ENCODE measurements at places on chromosomes 6 and 20.
A peak's percentile ranks its signal among the peaks of the same experiment; 100 is the strongest.

GRCh38 chr6:14763139-14763538 is 482.7 kb upstream of the JARID2 start:
- DNase-seq = no peak
- H3K27ac ChIP-seq = peak overlapping the region; percentile 21
- no peak overlapping the region for H3K4me3 ChIP-seq
- peaks cover 22% of the 10 kb centered on the region for H3K4me1 ChIP-seq

DNA sequence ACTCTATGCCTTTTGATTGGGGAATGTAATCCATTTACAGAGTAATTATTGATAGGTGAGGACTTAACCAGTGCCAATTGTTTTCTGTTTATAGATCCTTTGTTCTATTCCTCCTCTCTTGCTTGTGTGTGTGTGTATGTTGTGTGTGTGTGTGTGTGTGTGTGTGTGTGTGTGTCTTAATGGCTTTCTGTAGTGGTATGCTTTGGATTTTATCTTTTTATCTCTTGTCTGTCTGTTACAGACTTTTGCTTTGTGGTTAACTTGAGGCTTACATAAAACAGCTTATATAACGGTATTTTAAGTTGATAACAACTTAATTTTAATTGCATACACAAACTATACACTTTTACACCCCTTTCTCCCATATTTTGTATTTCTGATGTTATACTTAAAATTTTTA is 54.7 kb downstream of the CDC5L start:
- H3K4me1 ChIP-seq = peaks cover 10% of the 10 kb centered on the region
- peaks cover 45% of the 10 kb centered on the region for H3K36me3 ChIP-seq
- no peak overlapping the region for H3K27ac ChIP-seq
- no peaks in the 10 kb centered on the region for H3K27me3 ChIP-seq
- no peak for DNase-seq

GRCh38 chr6:1191141-1191630 is 120.7 kb upstream of the FOXQ1 start:
- no peaks in the 10 kb centered on the region for H3K36me3 ChIP-seq
- peaks cover 10% of the 10 kb centered on the region for H3K4me1 ChIP-seq
- H3K27ac ChIP-seq = peak overlapping the region; percentile 69

GRCh38 chr6:42899871-42900270 is 16.0 kb upstream of the PTCRA start:
- H3K4me3 ChIP-seq = no peak overlapping the region
- no peaks in the 10 kb centered on the region for H3K4me1 ChIP-seq
- no peak overlapping the region for H3K27ac ChIP-seq
- no peaks in the 10 kb centered on the region for H3K36me3 ChIP-seq
- no peak for DNase-seq

GRCh38 chr6:40436685-40437604 is 150.2 kb downstream of the LRFN2 start:
- H3K4me3 ChIP-seq = no peak overlapping the region
- no peak overlapping the region for H3K27ac ChIP-seq
- no peaks in the 10 kb centered on the region for H3K27me3 ChIP-seq
- DNase-seq = no peak

- no peak overlapping the region for H3K27ac ChIP-seq
- no peaks in the 10 kb centered on the region for H3K4me1 ChIP-seq
- no peak overlapping the region for H3K4me3 ChIP-seq
- no peaks in the 10 kb centered on the region for H3K27me3 ChIP-seq
- no peak for DNase-seq
- no peaks in the 10 kb centered on the region for H3K36me3 ChIP-seq
Observed at GRCh38 chr6:167311286-167311685, 13.6 kb upstream of the TTLL2 start.

DNA sequence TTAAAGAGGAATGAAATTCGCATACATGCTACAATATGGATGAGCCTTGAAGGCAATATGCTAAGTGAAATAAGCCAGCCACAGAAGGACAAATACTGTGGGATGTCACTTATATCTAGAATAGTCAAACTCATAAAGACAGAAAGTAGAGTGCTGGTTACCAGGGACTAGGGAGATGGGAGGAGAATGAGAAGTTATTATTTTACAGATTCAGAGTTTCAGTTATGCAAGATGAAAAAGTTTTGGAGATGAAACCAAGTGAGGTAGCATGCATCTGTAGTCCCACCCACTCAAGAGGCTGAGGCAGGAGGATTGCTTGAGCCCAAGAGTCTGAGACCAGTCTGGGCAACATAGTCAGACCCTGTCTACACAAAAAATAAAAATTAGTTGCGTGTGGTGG is 82.5 kb upstream of the ARID1B start:
- no peaks in the 10 kb centered on the region for H3K27me3 ChIP-seq
- DNase-seq = no peak
- no peak overlapping the region for H3K27ac ChIP-seq
- H3K4me1 ChIP-seq = peaks cover 4% of the 10 kb centered on the region

DNA sequence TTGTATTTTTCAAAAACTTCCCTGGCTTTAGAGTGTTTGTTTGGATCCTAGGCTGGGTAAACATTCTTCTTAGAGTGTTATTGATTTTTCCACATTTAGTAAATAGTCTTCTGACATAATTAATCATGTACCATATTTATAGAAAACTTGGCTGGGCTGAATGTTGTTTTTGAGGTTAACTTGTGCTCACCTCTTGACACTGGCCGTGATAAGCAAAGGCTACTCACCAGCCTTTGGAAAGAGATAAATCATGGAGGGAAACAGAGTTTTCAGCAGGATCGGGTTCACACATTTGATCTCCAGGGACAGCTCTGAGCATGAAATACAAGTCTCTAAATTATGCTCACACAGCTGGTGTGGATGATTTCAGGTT is 6.2 kb upstream of the CD93 start:
- DNase-seq = no peak
- H3K27me3 ChIP-seq = no peaks in the 10 kb centered on the region

GRCh38 chr6:136869451-136869850 is 47.1 kb downstream of the PEX7 start:
- no peaks in the 10 kb centered on the region for H3K4me1 ChIP-seq
- H3K27ac ChIP-seq = no peak overlapping the region
- peaks cover 41% of the 10 kb centered on the region for H3K36me3 ChIP-seq
- no peaks in the 10 kb centered on the region for H3K27me3 ChIP-seq
- DNase-seq = no peak

DNA sequence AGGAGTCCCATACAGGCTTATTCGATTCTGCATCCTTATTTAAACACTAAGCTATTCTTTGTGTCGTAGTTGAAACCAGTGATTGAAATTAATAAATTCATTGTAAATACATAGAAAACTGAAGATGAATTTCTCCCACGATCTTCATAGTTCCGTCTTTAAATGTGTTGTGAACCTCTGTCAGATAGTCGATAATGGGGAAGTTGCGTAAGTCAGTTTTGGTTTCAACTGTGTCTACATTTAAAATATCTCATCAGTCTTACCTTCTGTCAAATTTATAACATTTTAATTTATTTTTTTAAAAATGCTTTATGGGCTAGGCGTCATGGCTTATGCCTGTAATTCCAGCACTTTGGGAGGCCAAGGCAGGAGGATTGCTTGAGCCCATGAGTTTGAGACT is 12.7 kb downstream of the STX11 start:
- no peak for DNase-seq
- H3K27me3 ChIP-seq = no peaks in the 10 kb centered on the region
- H3K36me3 ChIP-seq = no peaks in the 10 kb centered on the region
- peaks cover 6% of the 10 kb centered on the region for H3K4me1 ChIP-seq
- no peak overlapping the region for H3K27ac ChIP-seq

- no peak for DNase-seq
- H3K4me1 ChIP-seq = peaks cover 11% of the 10 kb centered on the region
- H3K4me3 ChIP-seq = no peak overlapping the region
- no peak overlapping the region for H3K27ac ChIP-seq
- H3K36me3 ChIP-seq = peaks cover 36% of the 10 kb centered on the region
Observed at GRCh38 chr20:49838546-49838945, 25.9 kb downstream of the SLC9A8 start.

DNA sequence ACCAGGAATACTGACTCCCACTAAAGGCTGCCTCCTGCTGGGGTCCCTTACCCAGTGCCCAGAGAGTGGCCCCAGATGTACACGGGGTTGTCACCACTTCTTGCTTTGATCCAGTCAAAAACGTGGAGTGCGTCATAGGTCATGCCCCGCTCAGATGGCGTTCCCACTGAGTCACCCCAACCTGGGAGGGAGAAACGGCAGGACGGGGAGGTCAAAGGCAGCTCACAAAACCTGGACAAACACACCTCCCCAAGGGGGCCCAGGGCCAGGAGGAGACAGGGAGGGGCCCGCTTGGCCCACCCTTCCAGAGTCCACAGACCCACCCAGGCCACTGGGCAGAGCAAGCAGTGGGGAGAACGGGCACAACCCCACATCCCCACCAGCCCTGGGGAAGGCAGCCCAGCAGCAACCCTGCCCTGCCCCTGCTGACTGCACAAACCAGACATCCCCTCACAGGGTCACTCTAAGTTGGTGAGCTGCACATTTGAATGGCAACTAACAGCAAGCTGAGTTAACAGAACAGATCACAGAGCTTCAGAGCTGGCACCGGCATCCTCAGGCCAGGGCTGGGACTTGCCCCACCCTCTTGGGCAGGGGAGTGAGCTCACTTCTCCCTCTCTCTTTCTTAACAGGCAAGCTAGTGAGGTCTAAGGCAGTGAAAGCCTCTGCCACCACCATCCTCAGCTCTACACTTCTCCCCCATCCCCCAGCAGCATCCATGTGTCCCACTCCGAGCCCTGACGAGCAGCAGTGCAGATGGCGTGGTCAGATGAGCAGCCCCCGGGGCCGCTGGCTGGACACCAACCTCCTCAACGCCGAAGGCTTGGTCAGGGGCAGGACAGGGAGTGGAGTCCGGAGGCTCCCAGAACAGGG is 61.7 kb downstream of the PYGB start:
- H3K4me3 ChIP-seq = no peak overlapping the region
- peaks cover 10% of the 10 kb centered on the region for H3K36me3 ChIP-seq
- peak overlapping the region; percentile 15 for H3K27ac ChIP-seq
- DNase-seq = peak; percentile 51
- H3K4me1 ChIP-seq = peaks cover 21% of the 10 kb centered on the region
- H3K27me3 ChIP-seq = no peaks in the 10 kb centered on the region

DNA sequence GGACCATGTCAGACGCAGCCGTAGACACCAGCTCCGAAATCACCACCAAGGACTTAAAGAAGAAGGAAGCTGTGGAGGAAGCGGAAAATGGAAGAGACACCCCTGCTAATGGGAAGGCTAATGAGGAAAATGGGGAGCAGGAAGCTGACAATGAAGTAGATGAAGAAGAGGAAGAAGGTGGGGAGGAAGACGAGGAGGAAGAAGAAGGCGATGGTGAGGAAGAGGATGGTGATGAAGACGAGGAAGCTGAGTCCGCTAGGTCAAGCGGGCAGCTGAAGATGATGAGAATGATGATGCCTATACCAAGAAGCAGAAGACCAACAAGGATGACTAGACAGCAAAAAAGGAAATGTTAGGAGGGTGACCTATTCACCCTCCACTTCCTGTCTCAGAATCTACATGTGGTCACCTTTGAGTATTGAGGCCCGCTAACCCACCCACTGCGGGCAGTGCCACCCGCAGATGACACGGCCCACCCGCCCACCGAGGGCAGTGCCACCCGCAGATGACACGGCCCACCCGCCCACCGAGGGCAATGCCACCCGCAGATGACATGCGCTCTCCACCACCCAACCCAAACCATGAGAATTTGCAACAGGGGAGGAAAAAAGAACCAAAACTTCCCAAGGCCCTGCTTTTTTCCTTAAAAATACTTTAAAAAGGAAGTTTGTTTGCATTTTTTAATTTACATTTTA is 43.3 kb downstream of the MGME1 start:
- no peak overlapping the region for H3K27ac ChIP-seq
- no peaks in the 10 kb centered on the region for H3K36me3 ChIP-seq
- H3K27me3 ChIP-seq = no peaks in the 10 kb centered on the region
- H3K4me3 ChIP-seq = no peak overlapping the region
- no peak for DNase-seq

- H3K27ac ChIP-seq = no peak overlapping the region
- H3K4me1 ChIP-seq = no peaks in the 10 kb centered on the region
- no peak overlapping the region for H3K4me3 ChIP-seq
- H3K27me3 ChIP-seq = no peaks in the 10 kb centered on the region
- no peak for DNase-seq
Observed at GRCh38 chr6:55943329-55943728, 67.9 kb upstream of the BMP5 start.

GRCh38 chr20:35887393-35888064 is 66.8 kb downstream of the SCAND1 start:
- peak overlapping the region; percentile 100 for H3K27ac ChIP-seq
- H3K4me1 ChIP-seq = peaks cover 26% of the 10 kb centered on the region
- H3K36me3 ChIP-seq = peaks cover 34% of the 10 kb centered on the region
- no peak for DNase-seq
- H3K4me3 ChIP-seq = no peak overlapping the region
- H3K27me3 ChIP-seq = no peaks in the 10 kb centered on the region

DNA sequence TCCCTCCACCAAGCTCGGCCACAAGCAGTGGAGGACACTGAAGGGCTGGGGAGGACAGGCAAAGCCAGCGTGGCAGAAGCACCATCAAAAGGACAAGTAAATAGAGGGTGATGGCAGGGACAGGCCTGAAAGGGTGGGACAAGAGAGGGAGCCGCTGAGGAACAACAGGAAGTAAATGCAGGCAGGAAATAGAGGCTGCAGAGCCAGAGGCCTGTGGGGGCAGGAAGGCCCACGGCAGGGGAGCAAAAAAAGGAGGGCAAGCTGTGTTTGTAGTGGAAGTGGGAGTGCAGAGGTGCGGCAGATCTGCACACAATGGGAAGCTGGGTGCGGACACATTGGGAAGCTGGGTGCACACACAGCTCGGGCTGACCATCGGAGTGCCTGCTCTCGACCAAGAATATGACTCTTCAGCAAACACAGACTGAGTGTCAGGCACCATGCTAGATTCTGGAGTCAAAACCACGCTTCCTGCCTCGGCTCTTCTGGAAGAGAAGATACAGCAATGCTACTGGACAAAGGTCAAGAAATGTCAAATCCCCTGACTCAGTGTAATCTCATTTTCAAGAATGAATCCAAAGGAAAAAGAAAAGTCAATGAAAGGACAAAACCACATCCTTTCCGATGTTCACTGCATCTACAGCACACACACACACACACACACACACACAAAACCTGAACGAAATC is 40.4 kb upstream of the RAB22A start:
- DNase-seq = no peak
- H3K4me1 ChIP-seq = peaks cover 4% of the 10 kb centered on the region
- H3K27ac ChIP-seq = no peak overlapping the region
- peaks cover 61% of the 10 kb centered on the region for H3K36me3 ChIP-seq
- H3K4me3 ChIP-seq = no peak overlapping the region
- H3K27me3 ChIP-seq = no peaks in the 10 kb centered on the region

DNA sequence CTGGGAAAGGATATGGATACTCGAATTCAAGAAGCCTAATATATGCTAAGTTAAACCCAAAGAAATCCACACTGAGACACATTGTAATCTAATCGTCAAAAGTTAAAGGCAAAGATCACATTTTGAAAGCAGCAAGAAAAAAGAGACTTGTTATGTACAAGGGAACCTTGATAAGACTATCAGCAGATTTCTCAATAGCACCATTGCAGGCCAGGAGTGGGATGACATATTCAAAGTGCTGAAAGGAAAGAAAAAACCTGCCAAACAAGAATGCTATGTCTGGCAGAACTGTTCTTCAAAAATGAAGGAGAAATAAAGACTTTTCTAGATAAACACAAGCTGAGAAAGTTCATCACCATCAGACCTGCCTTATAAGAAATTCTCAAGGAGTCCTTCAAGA is 75.2 kb downstream of the COL21A1 start:
- no peaks in the 10 kb centered on the region for H3K36me3 ChIP-seq
- H3K4me1 ChIP-seq = peaks cover 5% of the 10 kb centered on the region
- H3K27ac ChIP-seq = no peak overlapping the region

Data from RWPE2 (cell line).